ENCODE measurements at places on chromosomes 13 and 19.

DNA sequence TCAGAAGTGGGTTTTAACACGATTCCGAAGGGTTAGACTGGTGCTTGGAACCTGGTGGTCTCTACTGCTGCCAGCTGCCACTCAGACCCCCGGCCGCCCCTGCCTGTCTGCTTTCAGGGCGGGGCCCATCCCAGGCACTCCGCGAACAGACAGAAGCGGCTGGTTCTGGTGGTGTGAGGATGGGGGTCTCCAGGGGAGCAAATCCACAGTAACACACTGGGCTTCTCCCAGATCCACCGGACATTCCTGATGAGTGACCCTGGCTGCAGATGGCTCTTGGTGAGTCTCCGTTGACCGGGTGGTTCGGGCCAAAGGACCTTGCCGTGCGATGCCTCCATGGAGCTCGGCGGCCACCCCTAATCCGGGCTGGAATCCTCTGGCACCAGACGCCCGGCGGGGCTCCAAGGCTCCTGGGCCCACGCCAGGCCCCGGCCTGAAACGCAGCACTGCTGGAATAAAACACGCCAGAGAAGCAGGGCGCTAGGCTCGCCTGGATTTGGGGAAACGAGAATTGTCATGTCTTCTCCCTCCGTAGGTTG lies 2.1 kb upstream of the PTBP1 start:
- DNase-seq: no peak

DNA sequence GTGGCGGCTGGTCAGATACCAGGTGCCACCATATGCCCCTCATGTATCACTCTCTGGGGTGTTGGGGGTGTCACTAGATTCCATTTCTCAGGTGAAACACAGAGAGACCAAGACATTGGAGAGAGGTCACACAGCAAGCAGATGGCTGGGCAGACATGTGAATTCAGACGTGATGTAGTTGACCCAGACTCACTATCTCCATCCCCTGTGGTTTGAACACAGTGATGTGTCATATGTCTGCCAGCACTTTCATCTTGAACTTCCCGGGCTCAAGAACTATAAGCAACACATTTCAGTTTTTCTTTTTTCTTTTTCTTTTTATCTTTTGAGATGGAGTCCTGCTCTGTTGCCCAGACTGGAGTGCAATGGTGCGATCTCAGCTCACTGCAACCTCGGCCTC lies 16.1 kb upstream of the UPF1 start:
- DNase-seq: no peak

GRCh38 chr19:16829822-16830289 lies 658 bp downstream of the SIN3B start:
- DNase-seq: no peak

GRCh38 chr19:12834566-12834943 lies at the start of gene RTBDN:
TSS of gene RTBDN (minus strand) at chr19:12834579. CDS start at chr19:12829979, 4,600 bp downstream.
- no peak for DNase-seq

GRCh38 chr13:76014406-76015318 lies 378.5 kb downstream of the LMO7 start:
- peak; percentile 32 for DNase-seq

GRCh38 chr19:29851769-29852521 lies 40.2 kb downstream of the CCNE1 start:
- no peak for DNase-seq

GRCh38 chr13:26785838-26786630 lies 25.4 kb upstream of the GPR12 start:
- DNase-seq: no peak

DNA sequence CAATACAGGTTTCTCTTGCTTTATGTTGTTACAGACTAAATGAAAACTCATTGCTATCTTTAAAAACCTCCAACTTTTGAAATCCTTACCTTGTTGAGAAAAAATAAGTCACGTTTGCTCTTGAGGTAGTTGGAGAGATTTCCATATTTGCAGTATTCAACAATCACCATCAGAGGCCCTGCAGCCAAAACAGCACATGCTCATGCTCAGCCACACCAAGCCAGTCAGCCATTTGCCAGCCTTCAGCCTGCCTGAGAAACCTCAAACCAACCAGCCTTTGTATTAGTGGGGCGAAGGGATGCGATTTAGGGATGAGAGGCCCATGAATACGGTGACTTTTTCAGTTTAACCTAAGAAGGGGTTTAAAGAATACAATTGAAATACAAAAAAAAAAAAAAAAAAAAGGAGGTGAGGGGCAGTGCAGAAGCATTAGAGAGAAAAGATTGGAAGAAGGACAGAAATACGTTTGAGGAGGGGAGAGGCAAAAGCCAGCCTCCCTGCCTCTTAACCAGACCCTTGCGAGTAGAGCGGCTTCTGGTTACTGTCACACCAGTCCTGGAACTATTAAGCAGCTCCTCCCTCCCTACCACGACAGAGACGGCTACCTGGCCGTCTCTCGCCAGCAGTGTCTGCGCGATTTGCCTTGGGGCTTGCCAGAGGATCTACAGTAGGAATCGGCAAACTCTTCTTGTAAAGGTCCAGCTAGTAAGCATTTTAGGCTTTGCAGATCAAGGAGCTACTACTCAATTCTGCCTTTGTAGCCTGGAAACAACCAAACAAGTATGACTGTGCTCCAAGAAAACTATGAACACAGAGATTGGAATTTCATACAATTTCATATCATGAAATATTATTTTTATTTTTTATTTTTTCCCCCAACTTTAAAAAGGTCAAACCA lies 167.3 kb downstream of the FLT1 start:
- peak; percentile 41 for DNase-seq

GRCh38 chr19:39810424-39810823 lies 23.5 kb downstream of the DYRK1B start:
- no peak for DNase-seq

GRCh38 chr13:109933476-109933875 lies 147.1 kb upstream of the IRS2 start:
- DNase-seq: peak; percentile 53

DNA sequence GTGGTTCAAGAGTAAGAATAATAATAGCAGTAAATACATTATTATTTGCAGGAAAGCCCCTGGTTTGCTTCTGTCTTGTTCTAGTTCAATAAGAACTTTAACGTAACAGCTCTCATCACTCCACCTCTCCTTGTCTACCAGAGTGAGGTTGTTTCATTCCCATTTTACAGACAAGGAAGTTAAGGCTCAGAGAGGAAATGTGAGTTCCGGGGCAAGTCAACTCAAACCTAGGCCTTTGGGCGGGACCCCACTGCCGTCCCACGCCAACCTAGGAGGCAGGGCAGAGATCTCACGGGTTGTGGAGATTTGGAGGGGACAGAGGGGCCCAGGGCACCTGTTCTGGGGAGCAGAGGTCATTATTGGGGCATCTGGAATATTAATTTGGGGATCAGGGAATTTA lies 1.5 kb downstream of the MAP4K1 start:
- DNase-seq: no peak

DNA sequence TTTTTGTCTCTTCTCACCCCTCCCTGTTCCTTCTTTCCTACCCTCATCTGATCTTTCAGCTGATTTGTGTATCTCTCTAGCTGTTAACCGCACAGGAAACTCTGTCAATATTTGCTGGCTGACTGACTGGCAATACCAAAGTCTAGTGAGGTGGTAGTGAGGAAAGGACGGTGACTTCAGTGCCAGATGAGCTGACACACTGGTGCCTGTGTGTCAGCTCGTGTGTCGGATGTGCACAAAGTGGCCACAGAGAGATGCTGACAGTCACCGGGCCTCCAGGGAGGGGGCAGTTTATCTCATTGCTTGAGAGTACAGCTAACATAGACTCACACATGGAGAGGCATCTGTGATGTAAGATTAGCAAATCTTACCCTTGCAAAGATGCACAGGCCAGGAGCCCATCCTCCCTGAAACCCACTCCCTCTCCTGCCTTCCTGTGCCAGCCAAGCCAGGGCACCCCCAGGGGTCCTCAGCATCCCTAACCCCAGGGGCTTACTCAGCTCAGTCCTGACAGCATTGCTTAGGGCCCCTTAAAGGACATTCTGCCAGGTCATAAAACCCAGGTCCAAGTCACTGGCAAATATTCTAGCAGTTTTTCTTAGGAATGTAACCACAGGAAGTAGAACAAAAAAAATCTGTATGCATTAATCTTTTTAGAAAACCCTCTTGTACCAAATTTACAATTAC lies 80.2 kb downstream of the SHISA2 start:
- no peak for DNase-seq

GRCh38 chr13:87355451-87355850 lies 315.7 kb upstream of the SLITRK5 start:
- DNase-seq: no peak

DNA sequence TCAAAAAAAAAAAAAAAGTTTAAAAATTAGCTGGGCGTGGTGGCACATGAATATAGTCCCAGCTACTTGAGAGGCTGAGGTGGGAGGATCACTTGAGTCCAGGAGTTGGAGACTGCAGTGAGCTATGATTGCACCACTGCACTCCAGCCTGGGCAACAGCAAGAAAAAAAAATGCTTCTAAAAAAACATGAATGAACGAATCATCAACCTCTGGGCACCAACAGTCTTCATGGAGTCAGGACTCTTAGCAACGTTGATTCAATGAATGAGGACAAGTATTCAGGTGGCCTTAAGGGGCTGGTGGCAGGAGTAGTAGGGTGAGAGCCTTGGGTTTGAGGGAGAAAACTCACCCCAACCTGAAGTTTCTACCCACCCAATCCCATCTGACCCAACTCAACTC lies 20.6 kb upstream of the OLFM2 start:
- DNase-seq: no peak

DNA sequence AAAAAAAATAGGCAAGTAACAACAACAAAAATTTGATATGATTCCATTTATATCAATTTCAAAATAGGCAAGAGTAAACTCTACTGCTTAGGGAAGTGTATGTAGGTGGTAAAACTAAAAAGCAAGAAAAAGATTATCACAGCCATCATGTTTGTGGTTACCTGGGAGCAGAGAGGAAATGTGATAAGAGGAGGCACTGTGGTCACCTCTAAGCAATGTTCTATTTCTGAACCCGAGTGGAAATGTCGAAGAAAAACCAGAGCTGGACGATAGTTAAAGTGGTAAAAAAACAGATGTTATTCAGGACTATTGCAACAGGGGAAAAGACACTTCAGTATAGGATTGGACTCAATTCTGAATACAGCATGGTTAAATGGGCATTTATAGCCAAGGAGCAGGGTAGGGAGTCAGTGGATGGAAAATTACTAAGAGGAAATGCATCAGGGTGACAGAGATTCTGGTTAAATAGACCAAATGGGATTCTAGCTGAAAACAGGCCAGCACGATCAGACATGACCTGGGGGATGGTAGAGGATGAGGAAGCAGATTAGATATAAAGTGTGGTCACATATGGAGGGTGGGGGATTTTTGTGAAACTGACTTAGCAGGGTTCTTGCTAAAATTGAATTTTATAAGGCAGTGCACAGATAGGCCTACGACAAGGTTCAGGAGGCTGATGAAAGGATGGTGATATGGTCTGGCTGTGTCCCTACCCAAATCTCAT lies 6.0 kb upstream of the TEX30 start:
- no peak for DNase-seq

- no peak for DNase-seq
These were observed 37.6 kb upstream of the STARD13 start for GRCh38 chr13:33322965-33323668.

GRCh38 chr13:71339005-71339404 lies 528.0 kb downstream of the DACH1 start:
- no peak for DNase-seq

DNA sequence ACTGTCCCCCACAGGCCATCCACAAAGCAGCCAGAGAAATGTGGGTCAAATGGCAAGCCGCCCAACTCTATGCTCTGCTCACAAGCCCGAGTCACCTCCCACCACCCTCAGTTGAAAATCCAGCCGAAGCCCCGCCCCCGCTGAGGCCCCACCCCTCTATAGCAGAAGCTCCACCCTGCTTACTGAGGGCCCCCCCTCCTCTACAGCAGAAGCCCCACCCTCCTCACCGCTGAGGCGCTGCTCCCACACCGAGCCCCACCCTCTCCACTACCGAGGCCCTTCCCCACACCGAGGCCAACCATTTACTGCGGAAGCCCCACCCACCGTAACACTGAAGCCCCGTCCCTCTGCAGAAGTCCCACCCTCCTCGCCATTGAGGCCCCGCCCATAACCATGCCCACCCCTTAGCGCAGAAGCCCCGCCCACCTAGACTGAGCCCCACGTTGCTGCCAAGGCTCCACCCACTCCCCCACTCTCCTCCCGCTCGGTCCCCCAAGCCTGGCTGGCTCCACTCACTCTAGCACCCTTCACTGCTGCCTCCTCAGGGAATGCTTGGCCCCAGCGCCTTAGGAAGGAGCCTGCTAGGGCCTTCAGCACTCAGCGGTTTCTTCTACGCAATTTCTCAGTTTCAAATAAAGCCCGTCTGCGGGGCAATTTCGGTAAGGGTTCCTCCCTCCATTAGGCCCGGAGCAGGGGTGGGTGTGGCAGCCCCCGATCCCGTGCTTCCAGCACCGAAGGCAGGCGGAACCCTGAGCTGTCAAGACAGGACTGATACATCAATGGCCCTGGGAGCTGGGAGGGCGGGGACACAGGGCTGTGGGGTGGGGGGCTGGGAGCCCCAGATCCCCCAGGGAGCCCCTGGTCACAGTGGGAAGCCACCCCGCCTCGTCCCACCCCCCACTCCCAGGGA lies 9.0 kb upstream of the MYDGF start:
- peak; percentile 26 for DNase-seq

DNA sequence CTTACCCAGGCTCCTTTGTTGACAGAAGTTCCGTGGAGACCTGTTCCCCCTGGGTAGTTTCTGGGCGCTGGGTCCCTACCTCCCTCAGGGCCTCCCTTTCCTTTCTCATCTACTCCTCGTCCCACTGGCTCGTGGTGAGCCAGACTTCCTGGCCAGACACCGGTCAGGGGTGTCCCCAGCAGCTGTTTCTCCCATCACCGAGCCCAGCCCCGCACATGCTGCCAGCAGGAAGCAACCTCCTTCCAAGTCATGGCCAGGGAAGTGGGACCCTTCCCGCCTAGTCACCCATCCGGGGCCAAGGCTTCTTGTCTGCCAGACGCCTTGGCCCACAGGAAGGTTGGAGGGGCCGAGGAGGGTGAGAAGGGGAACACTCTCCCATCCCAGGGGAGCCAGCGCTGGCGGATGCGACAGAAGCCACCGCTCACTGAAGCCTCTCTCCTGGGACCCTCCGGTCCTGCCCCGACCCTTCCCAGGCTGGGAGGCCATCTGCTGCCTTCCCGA lies 5.7 kb downstream of the PAK4 start:
- DNase-seq: no peak

DNA sequence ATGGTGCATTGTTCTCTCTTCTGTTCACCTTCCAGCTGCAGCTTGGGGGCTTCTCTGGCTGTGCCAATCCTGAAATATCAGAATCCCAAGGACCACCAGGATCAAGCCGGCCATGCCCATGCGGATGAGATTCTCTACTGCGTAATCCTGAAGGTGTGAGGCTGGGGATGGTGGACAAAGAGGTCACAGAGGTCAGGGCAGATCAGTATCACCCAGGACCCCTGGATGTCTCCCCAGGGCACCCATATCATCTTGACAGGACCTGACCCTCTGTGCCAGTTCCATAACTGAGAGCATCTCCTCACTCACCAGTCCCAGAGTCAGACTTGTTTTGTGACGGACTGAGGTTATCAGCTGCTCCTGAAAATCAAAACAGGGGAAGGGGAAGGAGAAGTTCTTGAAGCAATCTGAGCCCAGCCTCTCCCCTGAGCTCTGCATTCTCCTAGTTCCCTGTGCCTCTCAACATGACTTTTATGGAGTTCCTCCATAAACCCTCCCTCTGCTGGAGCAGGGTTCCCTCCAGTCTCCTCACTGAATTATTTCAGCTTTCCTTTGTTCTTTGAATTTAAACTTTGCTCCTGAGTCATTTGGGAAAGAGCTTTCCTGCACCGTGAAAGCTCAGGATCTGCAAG lies 5.5 kb downstream of the LILRA5 start:
- DNase-seq: no peak

- no peak for DNase-seq
These were observed 3.5 kb upstream of the SLITRK5 start for GRCh38 chr13:87667686-87668085.

All from choroid plexus epithelial cell (primary cell).